ENCODE measurements at places on chromosomes 6 and 20.

DNA sequence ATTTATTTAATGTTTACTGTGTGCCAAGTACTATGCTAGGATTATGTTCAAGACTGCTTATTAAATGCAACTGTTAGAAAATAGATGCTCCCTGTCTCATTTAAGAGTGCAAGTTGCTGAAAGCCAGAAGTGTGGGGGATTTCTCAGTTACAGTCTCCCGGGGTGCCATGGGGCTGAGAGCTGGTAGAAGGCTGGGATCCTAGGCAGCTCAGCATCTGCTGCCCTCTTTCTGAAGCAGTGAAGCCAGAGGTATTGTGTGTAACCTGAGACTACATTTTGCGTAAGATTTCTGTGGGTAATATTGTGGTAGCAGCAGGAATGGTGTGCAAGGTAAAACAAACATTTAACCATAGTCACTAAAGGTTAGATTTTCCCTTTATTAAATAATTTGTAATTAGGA lies 120.6 kb downstream of the AKAP7 start:
- DNase-seq: no peak

- no peak for DNase-seq
Observed at GRCh38 chr20:48783533-48784272, 44.1 kb downstream of the PREX1 start.

GRCh38 chr6:133568970-133569889 lies 319.7 kb upstream of the TCF21 start:
- peak; percentile 86 for DNase-seq

GRCh38 chr6:131125431-131125830 lies 9.8 kb upstream of the AKAP7 start:
- DNase-seq: no peak

GRCh38 chr6:114140416-114140815 lies 169.5 kb upstream of the HDAC2 start:
- no peak for DNase-seq

DNA sequence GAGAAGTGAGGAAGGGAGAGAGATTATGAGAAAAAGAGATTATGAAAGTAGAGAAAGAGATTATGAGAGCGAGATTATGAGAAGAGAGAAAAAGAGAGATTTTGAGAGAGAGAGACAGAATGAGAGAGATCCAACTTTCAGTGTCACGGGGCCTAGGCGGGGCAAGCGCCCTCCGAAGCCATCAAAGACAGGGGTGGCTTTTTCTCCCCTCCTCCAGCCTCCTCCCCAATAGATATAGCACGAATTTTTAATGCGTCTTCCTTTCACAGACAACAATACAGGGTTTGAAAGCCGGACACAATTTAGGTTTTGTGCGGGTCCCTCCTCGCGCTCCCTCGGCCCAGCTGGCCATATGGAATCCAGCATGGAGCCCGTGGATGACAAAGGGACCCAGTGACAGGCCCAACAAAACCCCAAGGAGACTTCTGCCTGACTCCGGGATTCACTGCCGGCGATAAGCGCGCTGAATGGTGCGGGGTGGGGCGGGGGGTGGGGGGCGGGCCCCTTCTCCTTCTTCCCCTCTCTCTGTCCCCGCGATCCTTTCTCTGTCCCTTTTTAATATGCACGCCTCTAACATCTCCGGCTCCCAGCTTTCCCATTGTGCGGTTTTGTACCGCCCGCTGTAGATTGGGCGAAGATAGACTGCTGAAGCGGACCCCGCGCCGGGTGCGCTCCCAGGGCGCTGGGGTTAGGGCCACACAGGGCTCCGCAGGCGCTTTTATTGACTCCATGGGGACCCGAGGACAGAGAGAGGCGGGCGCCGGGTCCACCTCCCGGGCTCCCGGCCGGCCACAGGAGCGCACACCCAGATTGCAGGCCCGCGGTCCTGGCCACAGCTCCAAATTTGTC lies 5.4 kb downstream of the NKX2-2 start:
- DNase-seq: no peak

DNA sequence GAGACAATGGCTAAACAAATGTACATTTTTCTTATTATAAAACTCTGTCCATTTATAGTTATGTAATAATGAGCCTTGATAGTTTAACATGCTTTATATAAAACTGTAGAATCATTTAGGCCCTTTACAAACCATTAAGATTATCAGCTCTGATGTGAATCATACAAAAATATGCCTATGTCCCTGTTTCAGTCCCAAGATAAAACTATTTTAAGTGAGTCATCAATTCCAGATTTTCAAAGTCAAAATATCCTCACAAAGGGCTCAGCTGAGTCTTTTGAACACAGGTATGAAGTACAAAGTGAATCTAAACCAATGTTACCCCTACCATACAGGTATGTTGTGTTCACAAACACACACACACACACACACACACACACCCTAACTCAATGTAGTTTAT lies 88.0 kb downstream of the PTPRK start:
- no peak for DNase-seq

- peak; percentile 87 for DNase-seq
Observed at GRCh38 chr6:158377860-158378259, 65.6 kb downstream of the TULP4 start.

DNA sequence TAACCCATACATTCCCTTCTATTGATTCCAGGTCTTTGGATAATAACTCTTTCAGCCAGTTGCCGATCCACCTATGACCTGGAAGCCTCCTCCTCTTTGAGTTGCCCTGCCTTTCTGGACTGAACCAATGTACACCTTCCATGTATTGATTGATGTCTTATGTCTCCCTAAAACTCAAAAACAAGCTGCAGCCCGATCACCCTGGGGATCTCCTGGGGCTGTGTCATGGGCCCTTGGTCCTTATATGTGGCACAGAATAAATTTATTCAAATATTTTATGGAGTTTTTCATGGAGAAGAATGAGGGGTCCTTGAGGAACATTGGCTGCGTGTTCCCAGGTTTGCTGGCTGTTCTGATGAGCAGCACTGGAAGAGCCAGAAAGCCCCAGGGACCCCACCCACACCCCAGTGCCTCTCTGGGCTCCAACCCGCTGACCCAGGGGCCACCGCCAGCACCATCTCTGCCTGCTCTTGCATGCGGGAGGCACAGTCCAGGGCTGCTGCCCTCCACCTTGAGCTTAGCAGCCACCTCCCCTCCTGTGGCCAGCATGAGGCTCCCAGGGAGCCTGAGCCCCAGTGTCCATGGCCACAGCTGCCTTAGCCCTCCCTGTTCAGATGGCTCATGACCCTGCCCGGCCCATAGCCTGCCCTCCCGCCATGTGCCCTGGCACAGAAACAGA lies 36.5 kb upstream of the CST7 start:
- DNase-seq: no peak

DNA sequence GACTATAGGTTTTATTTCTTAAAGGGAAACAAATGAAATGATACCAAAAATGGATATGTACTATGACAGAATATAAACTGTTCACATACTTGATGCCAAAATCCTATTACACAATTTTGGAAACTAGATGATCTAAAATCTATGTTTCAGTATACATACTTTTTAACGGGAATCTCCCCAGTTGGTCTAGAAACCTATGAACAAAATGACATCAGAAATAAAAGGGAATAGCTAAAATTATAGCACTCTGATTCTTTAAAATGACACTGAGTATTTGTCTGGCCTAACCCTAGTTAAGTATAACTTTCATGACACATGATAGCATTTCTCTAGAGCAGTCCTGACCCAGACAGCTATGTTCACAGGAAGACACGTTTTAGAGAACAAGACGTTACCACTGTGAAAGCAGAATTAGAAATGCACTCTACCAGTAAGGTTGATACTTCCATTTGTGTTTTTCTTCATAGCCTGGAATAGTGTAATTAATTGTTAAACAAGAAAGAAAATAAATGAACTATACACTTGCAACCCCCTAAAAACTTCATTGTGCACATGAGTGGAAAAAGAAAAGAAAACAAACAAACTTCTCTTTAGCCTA lies 3.3 kb downstream of the OSER1 start:
- DNase-seq: no peak

GRCh38 chr6:134361011-134361410 lies 43.1 kb upstream of the SGK1 start:
- DNase-seq: no peak

- no peak for DNase-seq
Observed at GRCh38 chr20:52621401-52621800, 350.8 kb upstream of the TSHZ2 start.

All from RWPE2 (cell line).